Astrocyte (in vitro differentiated cells and primary cell): ENCODE measurements at places on chromosomes 7 and 10.

DNA sequence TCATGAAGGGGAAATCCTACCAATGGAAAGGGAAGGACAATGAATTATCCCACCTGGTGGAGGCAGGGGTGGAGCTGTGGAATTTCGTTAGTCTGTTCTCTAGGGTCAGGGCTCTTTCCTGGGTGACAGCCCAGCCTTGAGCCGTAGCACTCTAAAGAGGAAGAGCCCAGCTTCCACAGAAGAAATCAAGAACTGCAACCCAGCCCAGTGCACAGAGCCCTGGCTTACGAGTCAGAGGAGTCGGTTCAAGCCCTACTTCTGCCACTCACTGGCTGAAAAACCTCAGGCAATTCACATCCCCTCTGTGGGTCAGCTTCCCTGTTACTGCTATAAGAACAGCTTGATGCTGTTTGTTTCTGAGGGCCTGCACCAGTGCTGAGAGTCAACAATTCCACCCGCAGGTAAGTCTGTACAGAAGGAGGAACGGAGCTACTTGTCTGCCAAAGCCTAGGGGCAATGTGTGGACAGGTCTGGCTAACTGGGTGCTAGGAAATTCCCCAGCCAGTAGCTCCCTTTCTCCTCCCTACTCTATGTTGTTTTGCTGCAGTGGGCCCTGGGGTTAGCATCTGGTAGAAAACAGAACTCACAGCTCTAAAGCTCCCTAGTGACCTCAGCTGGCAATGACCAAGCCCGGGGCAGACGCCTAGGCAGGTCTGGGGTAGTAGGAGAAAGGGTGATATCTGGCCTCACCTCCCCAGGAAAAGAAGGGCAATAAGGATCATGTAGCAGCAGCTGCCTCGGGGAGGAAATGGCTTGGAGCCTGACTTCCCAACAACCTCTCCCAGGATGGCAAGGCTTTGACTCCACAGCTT lies 3.3 kb downstream of the AVPI1 start:
- peak; percentile 35 for DNase-seq

DNA sequence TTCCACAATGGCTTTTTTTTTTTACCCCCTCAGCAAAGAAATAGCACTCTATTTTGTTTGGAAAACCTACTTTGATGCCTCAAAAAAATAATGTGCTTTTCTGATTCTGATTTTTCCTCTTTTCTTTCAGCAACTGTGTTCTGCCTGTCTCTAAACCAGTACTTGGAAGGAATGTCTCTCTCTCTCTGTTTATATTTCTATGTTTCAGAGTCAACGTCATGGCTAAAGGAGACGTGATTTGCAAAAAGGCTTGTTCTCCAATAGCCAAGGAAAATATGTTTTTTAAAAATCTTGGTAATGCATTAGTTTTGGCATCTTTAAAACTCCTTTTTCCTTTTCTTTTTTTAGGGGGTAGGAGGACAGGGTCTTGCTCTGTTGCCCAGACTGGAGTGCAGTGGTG lies 56.0 kb upstream of the SDK1 start:
- peak; percentile 26 for DNase-seq

DNA sequence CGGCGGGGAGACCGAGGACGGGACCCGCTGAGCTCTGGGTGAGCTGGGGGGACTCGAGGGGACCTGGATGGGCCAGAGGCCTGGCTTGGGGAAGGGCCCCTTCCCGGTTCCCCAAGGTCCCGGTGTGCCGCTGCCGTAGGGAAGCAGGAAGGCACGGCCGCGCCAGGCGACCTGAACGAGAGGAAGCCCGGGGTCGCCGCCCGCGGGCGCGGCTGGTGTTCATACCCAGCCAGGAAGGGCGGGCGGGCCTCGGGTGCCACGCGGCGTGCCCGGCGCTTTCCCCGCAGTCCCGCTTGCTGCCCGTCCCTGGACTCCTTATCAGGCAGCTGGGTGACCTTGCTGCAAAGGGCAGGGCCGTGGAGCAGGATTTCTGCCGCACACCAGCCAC lies 38.0 kb downstream of the ZNF777 start:
- DNase-seq: no peak

GRCh38 chr7:80243425-80243824 lies 108.8 kb downstream of the GNAI1 start:
- DNase-seq: no peak

DNA sequence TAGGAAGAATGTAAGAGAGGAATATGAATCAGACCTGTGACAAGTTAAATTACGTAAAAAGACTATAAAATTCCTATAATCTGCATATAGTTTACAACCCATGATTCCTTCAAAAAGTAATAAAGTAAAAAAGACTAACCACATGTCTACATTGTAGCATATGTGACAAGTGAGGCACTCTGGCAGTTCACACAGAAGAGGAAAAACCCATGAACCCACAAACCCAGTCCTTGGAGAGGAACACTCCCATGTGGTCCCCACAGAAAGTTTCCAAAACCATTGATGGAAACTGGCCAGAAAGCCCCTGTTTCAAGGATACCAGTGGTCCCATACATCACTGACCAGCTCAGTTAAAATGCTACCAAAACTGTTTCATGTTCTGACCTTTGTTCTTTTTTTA lies 15.7 kb downstream of the KDM7A start:
- DNase-seq: no peak

- peak; percentile 91 for DNase-seq
Observed at GRCh38 chr7:70710011-70710480, 421.9 kb upstream of the GALNT17 start.

GRCh38 chr7:81138870-81139269 lies 220.0 kb upstream of the SEMA3C start:
- DNase-seq: no peak

DNA sequence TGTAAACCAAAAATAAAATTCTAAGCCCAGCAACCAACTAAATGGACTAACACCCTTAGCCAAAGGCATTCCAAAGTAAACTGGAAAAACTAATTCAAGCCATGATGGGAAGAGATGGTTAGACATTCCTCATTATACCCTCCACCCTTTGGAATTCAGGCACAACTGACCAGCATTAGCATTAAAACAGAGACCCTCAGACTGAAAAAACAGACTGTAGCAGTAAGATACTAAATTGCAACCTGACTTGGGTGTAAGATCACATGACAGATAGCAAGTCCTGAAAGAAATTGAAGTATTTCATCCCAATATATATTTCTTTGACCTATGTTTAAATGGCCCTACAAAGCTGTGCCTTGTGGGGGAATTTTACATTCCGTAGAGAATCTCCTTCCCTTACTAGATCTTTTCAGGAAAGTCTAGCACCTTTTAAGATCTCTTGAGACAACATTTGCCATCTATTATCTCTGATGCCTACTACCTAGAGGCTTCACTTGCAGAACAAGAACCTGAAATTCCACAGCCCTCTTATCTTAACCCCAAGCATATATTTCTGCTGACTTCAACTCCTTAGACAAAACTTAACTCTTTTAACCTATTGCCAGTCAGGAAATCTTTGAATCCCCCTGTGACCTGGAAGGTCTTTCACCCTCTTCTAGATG lies 750.2 kb upstream of the IGFBP3 start:
- no peak for DNase-seq

- no peak for DNase-seq
Observed at GRCh38 chr10:7436490-7437100, 25.8 kb upstream of the SFMBT2 start.

- peak; percentile 76 for DNase-seq
Observed at GRCh38 chr7:141558544-141559183, 7.5 kb downstream of the AGK start.

DNA sequence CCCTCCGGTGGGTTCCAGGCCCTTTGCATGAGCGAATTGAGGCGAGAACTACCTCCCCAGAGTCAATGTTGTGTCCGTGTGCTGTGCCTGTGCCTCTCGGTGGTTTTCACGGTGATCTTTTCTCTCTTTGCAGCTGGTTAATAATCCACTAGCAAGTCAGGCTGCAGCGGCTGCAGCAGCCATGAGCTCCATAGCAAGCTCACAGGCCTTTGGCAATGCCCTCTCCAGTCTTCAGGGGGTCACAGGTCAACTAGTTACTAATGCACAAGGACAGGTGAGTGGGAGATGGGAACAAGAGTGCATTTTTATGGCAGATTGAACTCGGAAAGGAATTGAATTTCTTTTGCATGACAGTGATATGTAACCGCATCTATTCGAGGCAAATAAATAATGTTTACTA lies 159.7 kb upstream of the YAE1 start:
- DNase-seq: no peak

GRCh38 chr10:58637352-58637751 lies 124.7 kb downstream of the BICC1 start:
- peak; percentile 95 for DNase-seq
